ENCODE measurements at places on chromosomes 2 and 18.

GRCh38 chr2:30412684-30413570 lies 34.1 kb upstream of the LCLAT1 start:
- DNase-seq: no peak

DNA sequence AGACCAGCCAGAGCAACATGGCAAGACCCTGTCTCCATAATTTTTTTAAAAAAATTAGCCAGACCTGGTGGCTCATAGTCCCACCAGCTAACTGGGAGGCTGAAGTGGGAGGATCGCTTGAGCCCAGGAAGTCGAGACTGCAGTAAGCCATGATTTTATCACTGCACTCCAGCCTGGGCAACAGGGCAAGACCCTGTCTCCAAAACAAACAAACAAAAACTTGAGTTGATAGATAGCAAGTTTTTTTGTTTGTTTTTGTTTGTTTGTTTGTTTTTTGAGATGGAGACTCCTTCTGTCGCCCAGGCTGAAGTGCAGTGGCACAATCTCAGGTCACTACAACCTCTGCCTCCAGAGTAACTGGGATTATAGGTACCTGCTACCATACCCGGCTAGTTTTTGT lies 18.8 kb downstream of the RELCH start:
- DNase-seq: no peak

GRCh38 chr2:47193607-47194006 lies 38.5 kb upstream of the STPG4 start:
- DNase-seq: no peak

GRCh38 chr18:69387186-69387585 lies 13.5 kb upstream of the DOK6 start:
- no peak for DNase-seq

GRCh38 chr18:79797518-79798345 lies at the start of gene KCNG2:
Gene KCNG2 (plus strand): TSS chr18:79797938. CDS start chr18:79863668, 65,730 bp downstream.
- DNase-seq: no peak

GRCh38 chr2:123935405-123935804 lies 89.7 kb upstream of the CNTNAP5 start:
- DNase-seq: no peak

DNA sequence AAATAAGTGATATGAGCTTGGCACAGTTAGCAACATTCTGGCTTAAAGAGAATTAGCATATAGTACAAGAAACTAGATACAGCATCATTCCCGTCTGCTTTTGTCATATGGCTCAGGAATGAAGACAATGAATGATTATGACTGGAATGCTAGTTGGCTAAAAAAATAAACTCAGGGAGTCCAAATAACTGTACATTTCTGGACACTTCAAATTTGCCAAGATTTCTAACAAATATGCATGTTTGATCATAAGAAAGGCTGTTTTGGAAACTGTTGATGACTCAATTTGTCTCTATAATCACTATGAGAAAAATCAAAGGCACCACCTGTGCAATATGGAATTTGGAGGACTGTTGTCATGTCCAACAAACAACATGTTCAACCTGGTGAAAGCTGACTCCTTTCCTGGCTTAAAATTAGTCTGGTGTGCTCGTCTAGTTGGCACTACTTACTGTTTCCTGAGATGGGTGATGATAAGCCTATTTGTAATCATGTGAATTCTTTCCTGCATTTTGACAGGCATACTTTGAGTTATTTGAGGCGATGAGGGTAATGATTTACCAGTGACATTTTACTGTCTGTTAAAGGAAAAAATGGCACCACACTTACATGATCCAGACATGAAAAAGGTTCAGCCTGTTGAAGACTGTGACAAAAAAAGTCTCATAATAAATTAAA lies 133.9 kb upstream of the CDH20 start:
- DNase-seq: no peak

DNA sequence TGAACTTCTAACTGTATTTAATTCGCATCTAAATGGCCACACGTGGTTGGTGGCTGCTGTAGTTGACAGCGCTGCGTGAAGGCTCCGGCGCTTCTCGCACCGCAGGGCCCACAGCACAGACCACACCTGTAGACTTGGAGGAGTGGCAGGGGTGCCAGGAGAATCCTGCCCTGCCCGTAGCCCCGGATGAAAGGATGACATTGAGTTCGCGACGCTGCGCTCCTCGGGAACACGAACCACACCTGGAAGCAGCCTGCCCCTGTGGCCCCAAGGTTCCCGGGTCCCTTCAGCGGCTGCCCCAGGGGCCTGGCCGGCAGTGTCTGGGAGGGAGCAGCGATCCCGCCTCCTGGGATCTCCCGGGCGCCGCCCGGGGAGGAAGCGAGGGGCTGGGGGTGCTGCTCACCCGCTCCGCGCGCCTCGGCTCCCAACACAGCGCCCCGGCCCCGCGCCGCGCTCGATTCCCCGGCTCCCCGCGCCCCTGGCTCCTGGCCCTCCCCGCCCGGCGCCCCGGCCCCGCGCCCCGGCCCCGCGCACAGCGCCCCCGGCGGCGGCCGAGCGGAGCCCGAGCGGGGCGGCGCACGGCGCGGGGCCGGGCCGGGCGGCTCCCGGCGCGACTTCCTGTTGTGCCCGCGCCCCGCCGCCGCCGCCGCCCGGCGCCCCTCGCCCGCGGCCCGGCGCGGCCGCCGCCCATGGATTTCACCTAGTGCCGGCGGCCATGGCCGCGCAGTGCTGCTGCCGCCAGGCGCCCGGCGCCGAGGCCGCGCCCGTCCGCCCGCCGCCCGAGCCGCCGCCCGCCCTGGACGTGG lies at the start of gene RNPEPL1:
RNPEPL1 (plus strand) TSS at position 613 of the 806 bp plus-strand sequence; CDS start at position 716, 103 bp downstream.
- peak; percentile 47 for DNase-seq

GRCh38 chr18:154151-154550 lies 4.2 kb upstream of the USP14 start:
- no peak for DNase-seq

GRCh38 chr2:63093502-63093901 lies 42.9 kb downstream of the OTX1 start:
- no peak for DNase-seq

DNA sequence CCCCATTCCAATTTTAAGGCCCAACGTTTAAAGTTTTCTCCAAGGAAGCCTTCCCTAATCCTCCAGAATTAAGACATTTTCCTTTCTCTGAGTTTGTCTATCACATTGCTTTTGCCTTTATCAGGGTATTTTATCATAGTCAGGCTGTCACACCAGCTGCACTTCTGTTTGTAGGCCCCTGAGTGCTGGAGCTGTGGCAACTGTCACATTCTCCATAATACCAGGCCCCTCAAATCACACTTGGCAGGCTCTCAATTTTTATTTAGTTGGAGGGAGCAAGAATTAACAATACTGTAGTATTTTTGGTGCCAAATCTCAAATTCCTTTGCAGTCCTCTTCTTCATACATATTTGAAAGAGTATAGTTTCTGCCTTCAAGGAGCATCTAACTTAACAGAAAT lies 122.2 kb downstream of the FSHR start:
- no peak for DNase-seq

DNA sequence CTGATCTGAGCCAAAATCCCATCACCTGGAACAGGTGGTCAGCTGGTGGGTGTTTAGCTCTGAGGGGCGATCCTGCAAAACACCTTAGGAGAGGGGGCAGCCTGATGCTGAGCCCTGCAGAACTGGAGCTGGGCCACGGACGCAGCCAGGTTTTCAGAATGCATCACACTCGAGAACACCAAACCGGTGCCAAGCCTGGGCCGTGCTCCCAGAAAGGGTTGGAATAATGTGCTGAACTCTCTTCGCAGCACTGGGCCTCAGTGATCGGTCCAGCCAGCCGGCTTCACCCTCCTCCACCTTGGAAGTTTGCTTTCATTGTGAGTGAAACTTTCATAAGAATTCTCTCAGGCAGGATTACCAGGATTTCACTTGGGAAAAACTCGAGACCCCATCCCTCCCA lies 56.5 kb upstream of the TTC39C start:
- no peak for DNase-seq

GRCh38 chr2:2828774-2829368 lies 497.8 kb upstream of the MYT1L start:
- no peak for DNase-seq

GRCh38 chr2:153132418-153132817 lies 346.1 kb downstream of the RPRM start:
- DNase-seq: no peak

- no peak for DNase-seq
These were observed 2.0 kb downstream of the PAIP2B start for GRCh38 chr2:71224935-71225334.

- no peak for DNase-seq
These were observed 131.9 kb downstream of the GLI2 start for GRCh38 chr2:120867290-120868241.

DNA sequence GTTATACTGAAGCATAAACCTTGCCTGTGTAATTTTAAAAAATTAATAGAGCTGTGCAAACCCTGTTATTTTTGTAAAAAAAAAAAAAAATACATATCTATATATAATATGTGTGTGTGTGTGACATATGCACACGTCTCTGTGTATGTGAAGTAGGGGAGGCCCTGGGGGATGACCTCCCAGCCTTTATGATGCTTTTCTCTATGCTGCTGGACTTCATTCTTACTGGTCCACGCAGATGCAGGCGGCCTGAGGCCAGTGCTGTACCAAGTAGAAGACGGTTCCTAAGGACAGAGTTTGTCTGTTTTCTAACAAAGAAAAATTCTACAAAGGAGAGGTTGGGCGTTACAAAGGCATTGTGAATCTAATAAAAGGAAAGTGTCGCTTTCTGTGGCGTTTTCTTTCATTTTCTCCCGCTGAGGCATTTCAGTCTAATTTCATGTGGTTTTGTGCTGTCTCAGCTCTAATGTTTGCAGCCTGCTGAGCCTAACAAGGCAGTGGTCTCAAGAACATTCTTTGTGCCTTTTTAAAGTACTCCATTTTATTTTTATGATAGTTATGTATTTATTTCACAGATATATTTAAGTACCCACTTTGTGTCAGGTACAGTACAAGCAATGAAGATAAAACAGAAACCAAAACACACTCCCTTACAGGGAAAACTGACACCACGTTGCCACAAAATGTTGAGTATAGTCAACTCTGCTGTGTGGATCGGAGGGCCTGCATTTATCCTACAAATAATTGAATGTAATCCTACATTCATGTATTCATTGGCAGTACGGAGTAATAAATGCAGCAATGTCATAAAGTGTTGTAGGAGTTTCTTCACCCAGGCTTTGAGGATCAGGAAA lies 118.0 kb downstream of the RAB3GAP1 start:
- DNase-seq: no peak

DNA sequence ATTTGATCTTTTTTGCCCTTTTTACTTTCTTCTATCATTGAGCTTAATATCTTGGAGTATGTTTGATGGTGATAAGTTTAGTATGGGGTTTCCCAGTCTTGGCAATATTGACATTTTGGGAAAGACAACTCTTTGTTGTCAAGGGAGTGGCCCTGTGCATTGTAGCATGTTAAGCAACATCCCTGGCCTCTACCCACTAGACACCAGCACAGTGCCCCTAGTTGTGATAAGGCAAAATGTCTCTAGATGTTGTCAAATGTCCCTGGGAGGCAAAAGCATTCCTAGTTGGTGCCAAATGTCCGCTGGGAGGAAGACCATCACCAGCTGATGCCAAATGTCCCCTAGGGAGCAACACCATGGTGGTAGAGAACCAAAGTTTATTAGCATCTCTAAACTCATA lies 28.2 kb downstream of the GULP1 start:
- DNase-seq: no peak

DNA sequence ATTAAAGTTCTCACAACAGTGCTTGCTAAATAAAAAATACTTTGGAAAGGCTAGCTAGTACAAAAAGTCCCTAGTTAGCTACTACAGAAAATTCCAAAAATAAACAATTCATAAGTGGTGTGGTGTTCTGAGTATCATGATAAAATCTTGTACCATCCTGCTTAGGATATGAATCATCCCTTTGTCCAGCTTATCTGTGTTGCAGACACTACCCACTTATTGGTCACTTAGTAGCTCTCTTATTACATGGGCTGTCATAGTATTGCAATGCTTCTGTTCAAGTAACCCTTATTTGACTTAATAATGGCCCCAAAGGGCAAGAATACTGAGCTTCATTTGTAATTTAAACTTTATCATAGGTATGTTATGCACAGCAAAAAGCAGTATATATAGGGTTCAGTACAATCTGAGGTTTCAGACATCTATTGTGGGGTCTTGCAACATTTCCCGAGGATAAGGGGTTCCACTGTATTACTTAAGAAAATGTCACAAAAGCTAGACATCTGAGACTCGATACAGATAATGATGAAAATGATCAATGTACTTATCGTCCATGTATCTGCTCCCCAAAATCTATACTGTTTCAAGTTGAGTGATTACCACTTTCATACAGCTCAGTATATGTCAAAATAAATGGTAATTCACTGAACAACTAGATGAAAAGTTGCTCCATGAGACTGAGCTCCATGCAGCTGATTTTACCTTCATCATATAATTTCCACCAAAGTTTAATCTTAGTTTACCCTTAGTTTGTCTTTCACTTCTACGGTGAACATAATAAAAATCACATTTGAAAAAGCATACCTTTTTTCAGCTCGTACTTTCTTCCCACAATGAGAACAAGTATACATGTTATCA lies 93.8 kb downstream of the C2orf74 start:
- DNase-seq: peak; percentile 55

- DNase-seq: no peak
These were observed 40.0 kb downstream of the PKDCC start for GRCh38 chr2:42087857-42088195.

- no peak for DNase-seq
These were observed 136.1 kb downstream of the SH3BP4 start for GRCh38 chr2:235087832-235088495.

DNA sequence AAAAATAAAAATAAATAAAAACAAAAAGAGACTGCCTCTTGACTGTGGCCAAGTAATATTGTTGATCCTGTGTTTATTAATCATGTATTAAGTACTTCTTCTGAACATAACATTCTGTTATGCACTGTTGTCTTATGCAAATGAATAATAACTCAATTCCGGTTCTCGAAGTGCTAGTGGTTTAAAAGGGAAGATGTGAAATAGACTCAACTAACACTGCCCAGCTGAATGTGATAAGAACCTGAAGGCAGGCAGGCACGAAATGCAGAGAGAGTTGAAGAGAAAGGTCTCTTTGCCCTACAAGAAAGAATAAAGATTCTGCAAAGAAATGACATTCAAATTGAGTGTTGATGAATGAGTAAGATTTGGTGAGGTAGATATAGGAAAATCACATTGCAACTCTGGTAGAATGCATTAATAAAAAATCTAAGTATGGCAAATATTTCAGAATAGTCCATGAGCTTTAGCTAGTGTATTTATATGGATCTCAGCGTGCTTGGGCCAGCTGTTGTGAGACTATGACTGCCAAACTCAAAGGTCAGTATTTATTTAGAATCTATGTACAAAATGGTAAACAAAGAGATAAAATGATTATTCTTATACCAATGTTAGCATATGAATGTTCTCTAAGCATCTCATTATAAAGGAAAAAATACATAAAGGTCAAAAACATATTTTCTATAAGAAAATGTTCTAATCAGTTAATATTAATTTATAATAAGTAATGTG lies 352.3 kb upstream of the CDH7 start:
- no peak for DNase-seq

GRCh38 chr2:68253219-68254068 lies 1.1 kb upstream of the PPP3R1 start:
- peak; percentile 71 for DNase-seq

- DNase-seq: no peak
These were observed 286.2 kb downstream of the TCF4 start for GRCh38 chr18:55301824-55302166.
